CD4-positive, CD25-positive, alpha-beta regulatory T cell (primary cell): ENCODE measurements at places on chromosomes 5 and 9. TPM values are rescaled to one million over a fixed set of nuclear protein-coding genes. Genes with fewer than 3 reads are reported as not detected.

DNA sequence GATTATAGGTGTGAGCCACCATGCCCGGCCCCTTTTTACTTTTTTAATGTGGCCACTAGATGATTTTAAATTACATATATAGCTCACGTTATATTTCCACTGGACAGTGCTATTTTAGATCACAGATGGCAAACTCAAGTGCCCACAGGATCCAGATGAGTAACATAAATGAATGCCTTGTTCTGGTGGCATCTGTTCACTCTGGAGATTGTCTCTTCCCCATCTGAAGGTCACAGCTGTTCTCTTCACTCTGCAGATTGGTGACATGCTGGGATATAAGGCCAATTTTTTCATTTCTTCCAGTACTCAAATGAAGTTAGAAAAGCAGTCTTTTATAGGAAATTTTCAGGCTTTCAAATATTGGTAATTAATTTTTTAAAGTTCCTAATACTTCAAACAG lies 160.1 kb downstream of the DOCK8 start:
- no peak for DNase-seq

DNA sequence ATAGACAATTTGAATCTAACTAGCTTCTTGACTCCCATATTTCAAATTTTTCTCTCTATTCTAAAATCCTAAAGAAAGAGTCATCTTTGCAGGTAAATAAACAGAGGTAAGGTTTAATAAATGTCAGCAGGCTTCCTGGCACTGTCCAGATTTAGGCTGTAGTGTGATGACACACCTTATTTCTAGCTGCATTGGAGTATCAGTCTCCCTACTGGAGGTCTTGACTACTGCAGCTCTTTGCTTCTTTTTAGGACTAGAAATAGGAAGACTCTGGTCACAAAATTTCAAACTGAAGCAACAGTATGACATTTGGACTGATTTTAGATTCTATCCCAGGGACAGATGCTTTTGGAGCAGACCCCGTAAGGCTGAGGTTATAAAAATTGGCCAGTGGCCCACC lies 40.7 kb upstream of the PPP3R2 start:
- no peak for DNase-seq

DNA sequence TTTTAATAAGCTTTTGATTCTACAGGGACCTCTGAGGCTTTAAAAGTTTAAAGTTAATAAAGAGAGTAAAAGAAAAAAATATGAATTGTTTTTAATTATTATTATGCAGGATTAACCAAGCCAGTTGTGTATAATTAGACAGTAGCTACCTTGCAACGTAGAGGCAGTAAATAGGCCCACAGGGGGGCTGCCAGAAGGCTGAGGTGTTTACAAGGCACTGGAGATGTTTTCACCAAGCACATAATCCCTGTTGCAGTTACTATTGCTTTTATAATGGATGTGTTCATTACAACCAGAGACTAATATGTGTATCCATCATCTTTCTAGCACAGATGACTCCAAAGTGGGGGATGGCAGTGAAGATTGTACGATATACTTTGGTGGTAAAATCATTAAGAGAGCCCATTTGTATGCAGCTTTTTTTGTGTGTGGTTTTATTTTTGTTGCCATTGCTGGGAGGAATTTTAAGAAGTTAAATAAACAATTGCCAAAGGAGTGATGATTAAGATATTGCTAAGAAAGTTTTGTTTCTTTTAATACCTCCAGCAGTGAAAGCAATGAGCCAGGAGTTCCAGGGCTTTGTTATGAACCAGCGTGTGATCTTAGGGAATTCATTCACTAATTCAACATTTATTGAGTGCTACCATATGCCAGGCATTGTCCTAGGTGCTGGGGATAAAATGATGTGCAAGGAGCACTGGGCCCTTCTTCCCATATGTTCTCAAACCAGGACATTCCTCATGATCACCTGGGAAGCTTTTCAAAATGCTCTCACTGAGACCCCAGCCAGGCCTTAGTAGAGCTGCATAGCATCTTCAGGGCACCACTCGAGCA lies 138.7 kb upstream of the EFNA5 start:
- DNase-seq, result no peak

DNA sequence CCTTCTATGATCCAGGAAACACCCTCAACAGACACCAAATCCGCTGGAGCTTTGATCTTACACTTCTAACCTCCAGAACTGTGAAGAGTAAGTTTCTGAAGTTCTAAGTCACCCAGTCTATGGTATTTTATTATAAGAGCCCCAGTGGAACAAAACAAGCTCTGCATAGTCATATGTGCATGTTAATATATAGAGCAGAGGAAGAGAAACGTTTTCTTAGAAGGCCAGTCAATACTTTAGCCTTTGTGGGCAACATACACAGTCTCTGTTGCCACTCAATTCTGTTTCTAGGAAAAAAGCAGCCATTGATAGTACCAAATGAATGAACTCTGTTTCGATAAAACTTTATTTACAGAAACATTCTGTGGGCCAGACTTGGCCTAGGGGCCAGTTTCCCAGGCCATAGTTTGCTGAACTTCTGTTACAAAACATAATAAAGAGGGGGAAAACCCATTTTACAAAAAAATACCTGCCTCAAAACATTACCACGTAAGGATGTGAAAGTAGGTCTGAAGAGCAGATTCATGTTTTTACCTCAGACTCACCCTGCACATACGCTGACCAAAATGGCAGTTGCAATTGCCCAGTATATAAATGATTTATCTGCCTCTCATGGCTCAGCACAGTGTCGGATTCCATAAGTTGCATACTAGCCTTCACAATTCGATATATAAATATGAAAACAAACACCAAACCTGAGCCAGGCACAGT lies 350.5 kb downstream of the SLIT3 start:
- no peak for DNase-seq

DNA sequence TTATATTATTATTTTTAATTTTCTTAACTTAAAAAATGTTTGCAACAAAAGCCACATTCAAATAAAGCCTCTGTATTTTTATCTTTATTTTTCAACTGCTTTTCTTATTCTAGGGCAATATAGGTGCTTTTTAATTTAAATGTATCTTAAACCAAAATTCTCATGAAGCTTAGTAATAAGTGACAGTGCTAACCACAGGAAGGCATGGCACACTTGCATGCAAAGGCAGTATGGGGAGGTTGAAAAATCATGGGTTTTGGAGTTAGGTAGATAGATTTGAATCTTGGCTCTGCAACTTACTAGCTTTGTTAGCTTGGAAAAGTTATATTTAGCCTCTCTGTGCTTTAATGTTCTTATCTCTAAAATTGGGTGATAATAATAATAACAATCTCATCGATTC lies 458.0 kb downstream of the DMAC1 start:
- DNase-seq, result no peak

GRCh38 chr9:73093740-73094379 lies 57.8 kb upstream of the ANXA1 start:
- DNase-seq, result no peak

DNA sequence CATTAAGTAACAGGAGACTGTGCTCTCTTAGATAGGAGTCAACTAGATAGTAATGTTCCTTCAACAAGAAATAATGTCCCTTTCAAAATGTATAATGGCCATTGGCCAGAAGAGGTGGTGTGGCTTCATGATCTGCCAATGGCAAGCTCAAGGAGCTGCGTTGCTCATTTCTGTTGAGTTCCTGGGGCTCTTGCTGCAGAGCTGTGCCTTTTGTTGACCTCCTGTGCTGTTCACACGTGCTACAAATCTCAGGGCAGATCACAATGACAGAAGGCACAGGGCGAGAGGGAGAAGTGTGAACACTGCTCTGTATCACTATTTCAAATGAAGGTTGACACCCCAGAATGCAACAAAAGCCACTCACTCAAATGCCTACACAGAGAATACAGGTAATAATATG lies 16.0 kb upstream of the TBC1D2 start:
- no peak for DNase-seq

- peak; percentile 65 for DNase-seq
These were observed 17.0 kb upstream of the CRB2 start for GRCh38 chr9:123338710-123339665.

DNA sequence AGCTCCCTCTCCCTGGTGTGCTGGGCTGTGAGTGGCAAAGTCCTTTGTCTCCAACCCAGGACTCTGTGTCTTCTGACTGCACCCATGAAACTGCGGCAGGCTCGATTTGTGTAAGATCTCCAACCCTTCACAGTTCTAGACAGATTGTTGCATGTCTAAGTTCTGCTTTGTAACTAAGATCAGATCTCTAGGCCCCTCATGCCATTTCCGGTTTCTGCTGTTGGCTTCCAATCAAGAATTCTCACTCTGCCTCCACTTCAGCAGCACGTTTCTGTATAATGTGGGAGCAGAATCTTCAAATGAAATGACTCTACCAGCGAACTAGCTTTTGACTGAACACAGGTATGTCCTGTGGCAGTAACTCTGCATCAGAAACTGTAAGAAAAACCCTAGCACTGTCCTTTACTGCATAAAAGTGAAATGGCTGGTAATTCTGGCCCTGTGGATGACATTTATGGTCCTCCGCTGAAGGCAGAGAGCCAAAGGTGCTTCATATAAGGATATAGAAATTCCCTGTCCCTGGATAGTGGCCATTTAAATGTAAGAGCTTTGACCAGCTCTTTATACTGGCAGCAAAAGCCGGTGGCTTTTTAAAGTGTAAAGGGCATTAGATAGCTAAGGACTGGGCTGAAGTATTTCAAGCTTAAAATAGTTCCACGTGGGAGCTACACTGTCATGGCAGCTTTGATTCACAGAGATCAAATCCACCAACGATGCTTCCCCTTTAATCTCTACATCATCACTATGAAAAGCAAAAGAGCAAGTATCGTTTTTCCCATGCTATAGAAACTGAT lies 319.0 kb upstream of the CDH6 start:
- no peak for DNase-seq

DNA sequence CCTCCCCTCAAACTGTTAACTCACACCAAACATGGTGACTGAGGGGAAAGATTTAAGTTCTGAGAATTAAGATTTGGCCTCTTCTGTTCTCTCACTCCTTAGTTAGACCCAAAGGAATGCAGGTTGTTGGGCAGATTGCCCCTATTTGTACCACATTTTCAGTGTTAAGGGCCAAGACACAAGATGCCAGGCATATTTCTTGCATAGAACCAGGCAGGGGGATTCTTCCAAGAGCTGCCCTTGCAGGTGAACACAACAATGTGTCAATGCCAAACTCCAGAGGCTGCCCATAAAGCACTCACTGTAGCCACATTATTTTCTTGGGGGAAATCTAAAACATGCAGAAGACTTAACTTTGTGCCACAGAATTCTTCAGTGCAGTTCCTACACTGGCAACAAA lies 14.7 kb downstream of the MPDZ start:
- no peak for DNase-seq

DNA sequence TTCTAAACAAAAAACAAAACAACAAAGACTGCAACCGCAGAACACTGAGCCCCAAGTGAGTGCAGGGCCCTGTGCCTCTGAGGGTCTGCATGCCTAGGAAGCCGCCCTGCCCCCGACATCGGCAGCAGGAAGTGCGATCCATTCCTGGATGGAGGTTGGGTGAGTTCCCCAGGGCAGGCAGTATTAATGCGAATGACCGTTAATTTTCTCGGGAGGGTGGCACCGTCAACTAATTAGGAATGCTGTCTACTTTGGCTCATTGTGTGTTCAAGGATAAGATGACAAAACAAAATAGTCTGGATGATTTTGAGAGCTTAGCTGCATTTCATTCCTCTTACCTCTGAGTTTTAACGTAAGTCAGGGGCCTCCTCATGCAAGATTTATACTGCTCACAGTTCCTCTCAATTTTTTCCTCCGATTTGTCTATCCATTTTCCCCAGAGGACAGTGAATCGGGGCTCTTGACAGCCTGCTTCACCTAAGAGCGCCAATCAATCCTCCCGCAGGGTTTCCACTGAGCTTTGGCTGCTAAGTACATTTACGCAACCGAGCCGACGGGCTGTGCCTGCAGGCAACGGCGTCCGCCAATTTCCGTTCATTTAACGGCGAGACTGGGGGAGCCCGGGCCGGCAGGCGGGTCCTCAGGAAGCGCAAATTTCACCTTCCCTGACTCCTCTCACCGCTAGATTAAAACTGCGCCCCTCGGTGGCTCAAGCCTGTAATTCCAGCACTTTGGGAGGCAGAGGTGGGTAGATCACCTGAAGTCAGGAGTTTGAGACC lies 2.9 kb upstream of the NXNL2 start:
- no peak for DNase-seq

GRCh38 chr5:122192497-122193496 lies 63.5 kb downstream of the ZNF474 start:
- DNase-seq, result peak; percentile 8

- DNase-seq, result no peak
These were observed 16.3 kb downstream of the MAPKAP1 start for GRCh38 chr9:125690679-125691078.

- DNase-seq, result no peak
These were observed 112.3 kb downstream of the DPYSL3 start for GRCh38 chr5:147397616-147398015.

DNA sequence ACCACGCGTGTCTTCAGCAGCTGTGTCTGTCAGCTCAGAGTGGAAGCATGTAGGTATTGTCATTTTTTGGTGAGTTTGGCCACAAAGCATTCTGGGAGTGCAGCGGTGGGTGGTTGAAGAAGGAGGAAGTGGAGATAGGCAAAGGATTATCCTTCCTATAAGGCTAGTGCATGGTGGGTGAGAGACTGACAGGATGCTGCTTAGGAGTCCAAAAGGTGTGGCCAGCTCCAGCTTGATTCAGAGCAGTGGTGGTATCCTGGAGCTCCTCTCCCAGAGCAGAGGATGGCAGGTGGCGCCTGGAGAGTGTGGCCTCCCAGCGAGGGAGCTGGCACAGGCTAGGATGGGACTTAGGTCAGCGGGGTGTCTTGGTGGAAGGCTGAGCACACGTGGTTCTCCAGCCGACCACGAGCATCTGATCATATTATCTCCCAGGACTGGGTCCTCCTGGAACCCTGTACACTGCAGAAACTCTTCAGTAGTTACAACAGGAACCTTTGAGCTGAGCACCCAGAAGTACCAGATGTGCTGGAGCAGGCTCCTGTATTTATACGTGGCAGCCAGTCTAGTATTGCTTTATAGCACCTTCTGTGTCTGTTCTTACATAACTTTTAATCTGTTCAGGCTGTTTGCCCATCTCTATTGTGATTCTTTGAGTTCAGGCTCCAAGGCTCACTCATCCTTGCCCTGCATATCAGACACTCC lies 29.6 kb downstream of the MAML1 start:
- DNase-seq, result peak; percentile 45

GRCh38 chr5:118611332-118611945 lies 376.9 kb downstream of the DTWD2 start:
- no peak for DNase-seq

- DNase-seq, result no peak
These were observed 18.7 kb downstream of the CAST start for GRCh38 chr5:96680759-96681470.

DNA sequence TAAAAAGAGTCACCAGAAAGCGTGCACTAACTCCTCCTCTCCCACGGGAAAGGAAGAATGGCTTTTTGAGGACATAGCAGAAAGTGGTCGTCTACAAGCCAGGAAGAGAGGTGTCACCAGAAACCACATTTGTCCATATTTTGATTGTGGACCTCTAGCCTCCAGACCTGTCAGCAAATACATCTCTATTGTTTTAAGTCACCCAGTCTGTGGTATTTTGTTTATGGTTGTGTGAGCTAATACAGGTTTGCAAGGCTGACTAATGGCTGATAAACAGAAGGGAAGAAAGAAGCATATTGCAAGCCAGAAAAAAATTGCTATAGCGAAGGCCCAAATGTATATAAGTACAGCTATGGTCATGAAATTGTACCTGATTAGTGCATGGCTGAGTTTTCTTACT lies 21.4 kb downstream of the WDR70 start:
- DNase-seq, result no peak

The SLC1A1 gene
- total RNA-seq, result 0.76 TPM

The LRRC70 gene
- 4.6 TPM for total RNA-seq

The IL4 gene
- total RNA-seq, result 2.1 TPM

The SLCO6A1 gene
- total RNA-seq, result not detected

The SQSTM1 gene
- 615 TPM for total RNA-seq

The HTR4 gene
- not detected for total RNA-seq

The MCTP1 gene
- total RNA-seq, result 2.9 TPM

The SLC1A3 gene
- total RNA-seq, result not detected

The ZNF454 gene
- 0.17 TPM for total RNA-seq

The EPB41L4A gene
- total RNA-seq, result not detected
